ENCODE measurements at places on chromosomes 2 and 18. TPM values are rescaled to one million over a fixed set of nuclear protein-coding genes. Genes with fewer than 3 reads are reported as not detected.
A peak's percentile ranks its signal among the peaks of the same experiment; 100 is the strongest.

DNA sequence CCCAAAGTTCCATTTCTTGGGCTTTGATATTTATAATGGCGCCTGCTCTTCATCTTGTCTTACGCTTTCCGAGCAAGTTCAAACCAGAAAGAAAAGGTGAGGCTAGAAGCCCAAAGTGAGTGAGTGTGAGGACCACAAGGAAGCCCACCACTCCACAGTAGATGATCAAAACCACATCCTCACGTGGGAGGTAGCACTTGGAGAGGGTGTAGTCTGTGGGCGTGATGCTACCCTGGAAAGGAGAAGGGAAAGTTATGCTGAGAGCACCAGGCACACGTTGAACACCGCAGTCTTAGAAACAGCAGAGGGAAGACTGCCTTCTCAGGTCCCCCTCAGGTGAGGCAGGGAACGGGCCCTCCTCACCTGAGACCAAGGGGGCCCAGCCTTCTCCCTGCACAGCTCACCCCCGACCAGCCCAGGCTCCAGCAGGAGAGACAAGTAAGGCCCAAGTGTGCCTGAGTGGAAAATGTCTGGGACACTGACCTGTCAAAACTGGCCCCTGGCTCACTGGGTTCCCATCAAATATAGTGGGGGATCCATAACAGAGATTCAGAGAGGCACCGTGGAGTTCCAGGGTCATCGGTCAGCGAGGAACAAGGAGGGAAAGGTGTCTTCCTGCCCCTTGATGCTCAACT, 23.6 kb downstream of the MPPE1 start:
- H3K4me1 ChIP-seq = peaks cover 6% of the 10 kb centered on the region
- no peak overlapping the region for H3K4me3 ChIP-seq
- no peak for DNase-seq
- peaks cover 29% of the 10 kb centered on the region for H3K36me3 ChIP-seq
- no peak overlapping the region for H3K27ac ChIP-seq

- H3K27ac ChIP-seq = no peak overlapping the region
- DNase-seq = no peak
- H3K27me3 ChIP-seq = no peaks in the 10 kb centered on the region
- H3K4me3 ChIP-seq = no peak overlapping the region
- H3K4me1 ChIP-seq = no peaks in the 10 kb centered on the region
These were observed 214.0 kb downstream of the KLHL29 start for GRCh38 chr2:23599006-23599405.

GRCh38 chr2:122150524-122151280, 395.3 kb downstream of the TSN start:
- no peak for DNase-seq
- H3K27me3 ChIP-seq = no peaks in the 10 kb centered on the region
- no peaks in the 10 kb centered on the region for H3K4me1 ChIP-seq
- no peak overlapping the region for H3K27ac ChIP-seq
- no peaks in the 10 kb centered on the region for H3K36me3 ChIP-seq
- no peak overlapping the region for H3K4me3 ChIP-seq

DNA sequence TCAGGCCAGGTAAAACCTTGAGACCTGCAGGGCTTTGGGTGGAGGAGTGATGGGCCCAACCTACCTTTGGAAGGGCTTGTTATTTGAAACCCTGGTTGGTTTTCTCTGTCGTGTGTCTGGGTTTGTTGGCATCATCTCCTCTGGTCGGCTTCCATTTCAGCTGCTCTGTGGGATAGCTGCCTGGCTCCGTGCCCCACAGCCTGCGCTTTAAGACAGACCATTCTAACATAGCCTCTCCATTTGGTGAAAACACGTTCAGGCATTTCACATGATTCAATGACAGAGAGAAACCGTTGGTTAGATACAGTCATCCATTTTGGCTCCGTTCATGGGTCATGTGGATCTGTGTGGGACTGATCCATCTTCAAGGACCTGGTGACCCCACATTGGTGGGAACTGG, 37.0 kb upstream of the LYPD6B start:
- DNase-seq = no peak
- peaks cover 16% of the 10 kb centered on the region for H3K4me1 ChIP-seq
- no peak overlapping the region for H3K27ac ChIP-seq
- H3K27me3 ChIP-seq = no peaks in the 10 kb centered on the region
- no peak overlapping the region for H3K4me3 ChIP-seq

- no peak for DNase-seq
- H3K27me3 ChIP-seq = peaks cover 2% of the 10 kb centered on the region
- no peak overlapping the region for H3K27ac ChIP-seq
- H3K36me3 ChIP-seq = no peaks in the 10 kb centered on the region
These were observed 97.3 kb upstream of the GCFC2 start for GRCh38 chr2:75807992-75808391.

GRCh38 chr2:42424033-42424432, 63.0 kb upstream of the COX7A2L start:
- H3K27me3 ChIP-seq = peaks cover 14% of the 10 kb centered on the region
- peaks cover 16% of the 10 kb centered on the region for H3K4me1 ChIP-seq
- DNase-seq = peak; percentile 12
- H3K4me3 ChIP-seq = no peak overlapping the region
- no peak overlapping the region for H3K27ac ChIP-seq

DNA sequence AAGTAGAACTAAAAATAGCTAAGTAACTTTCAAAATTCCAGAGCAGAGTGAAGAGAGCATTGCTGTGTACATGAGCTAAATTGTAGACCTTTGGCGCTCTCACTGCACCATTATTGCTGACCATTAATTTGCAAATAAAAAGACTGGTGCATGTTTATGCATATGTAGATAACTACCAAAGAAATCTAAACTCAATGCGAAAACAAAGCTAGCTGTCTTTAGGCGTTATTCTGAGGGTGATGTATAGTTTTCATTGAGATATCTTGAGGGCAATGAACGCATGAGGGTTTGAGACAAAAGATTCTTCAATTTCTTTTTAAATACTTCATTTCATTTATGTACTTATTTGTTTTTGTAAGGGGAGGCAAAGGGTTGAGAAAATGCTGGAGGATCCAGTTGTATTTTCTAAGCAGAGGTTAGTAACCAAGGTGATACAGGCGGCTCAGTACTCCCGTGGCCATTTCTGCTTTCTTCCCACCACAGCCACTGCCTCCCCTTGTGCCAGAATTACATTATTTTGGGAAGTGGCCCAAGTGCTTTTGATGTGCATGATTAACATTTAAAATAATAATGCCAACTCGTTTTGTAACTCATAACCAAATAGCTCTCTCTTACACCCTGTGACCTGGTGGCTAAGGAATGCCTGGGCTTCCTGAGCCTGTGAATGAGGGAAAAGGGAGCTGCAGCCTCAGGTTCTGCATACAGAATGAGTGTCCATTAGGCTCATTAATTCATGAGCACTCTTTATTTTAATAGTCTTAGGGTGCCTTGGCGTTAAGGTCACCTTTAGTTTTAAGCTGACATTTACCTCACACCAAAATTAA, 797.8 kb upstream of the GYPC start:
- H3K36me3 ChIP-seq = no peaks in the 10 kb centered on the region
- no peaks in the 10 kb centered on the region for H3K4me1 ChIP-seq
- H3K27ac ChIP-seq = no peak overlapping the region
- no peak for DNase-seq
- no peak overlapping the region for H3K4me3 ChIP-seq

- H3K36me3 ChIP-seq = no peaks in the 10 kb centered on the region
- peaks cover 7% of the 10 kb centered on the region for H3K4me1 ChIP-seq
- DNase-seq = peak; percentile 81
- peaks cover 45% of the 10 kb centered on the region for H3K27me3 ChIP-seq
- H3K27ac ChIP-seq = no peak overlapping the region
These were observed 23.3 kb upstream of the MC5R start for GRCh38 chr18:13800505-13801259.

- H3K36me3 ChIP-seq = no peaks in the 10 kb centered on the region
- H3K4me3 ChIP-seq = no peak overlapping the region
- H3K27me3 ChIP-seq = peaks cover 2% of the 10 kb centered on the region
- no peak overlapping the region for H3K27ac ChIP-seq
These were observed 50.6 kb upstream of the FN1 start for GRCh38 chr2:215486291-215487001.

DNA sequence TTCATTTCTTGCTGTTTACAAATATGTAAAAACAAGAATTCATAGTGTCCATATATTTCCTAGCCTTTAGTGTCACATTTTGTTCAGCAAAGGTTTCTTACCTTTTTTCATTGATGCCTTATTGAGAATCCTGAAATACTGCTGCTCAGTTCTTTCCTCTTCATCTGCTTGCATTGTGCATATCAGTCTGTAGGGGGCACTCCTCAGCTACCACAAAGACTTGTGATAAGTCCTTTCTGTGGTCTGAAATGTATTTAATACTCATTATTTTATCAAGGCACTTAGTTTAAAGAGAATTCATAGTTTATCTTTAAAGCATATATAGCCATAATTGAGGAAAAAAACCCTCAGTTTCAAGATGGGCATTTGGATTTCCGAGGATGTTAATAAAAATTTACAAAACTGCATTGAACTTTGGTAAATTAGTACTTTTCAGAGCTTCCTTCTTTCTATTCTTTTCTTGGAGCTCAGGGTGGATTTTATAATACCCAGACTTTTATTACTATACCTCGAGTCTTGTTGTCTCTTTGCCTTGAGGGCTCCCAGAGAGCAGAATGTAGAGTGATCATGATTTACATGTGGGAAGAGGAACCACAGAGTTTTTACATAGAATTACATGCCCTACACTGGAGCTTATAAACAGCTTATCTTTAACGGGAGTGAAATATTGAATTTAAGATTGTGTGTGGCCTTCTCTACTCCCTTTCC, 570.1 kb downstream of the PLCL1 start:
- DNase-seq = peak; percentile 64
- no peak overlapping the region for H3K27ac ChIP-seq
- H3K36me3 ChIP-seq = no peaks in the 10 kb centered on the region
- peaks cover 10% of the 10 kb centered on the region for H3K4me1 ChIP-seq
- peaks cover 24% of the 10 kb centered on the region for H3K27me3 ChIP-seq

GDF7 gene
- total RNA-seq = 0.26 TPM

- H3K27me3 ChIP-seq = no peaks in the 10 kb centered on the region
- no peaks in the 10 kb centered on the region for H3K4me1 ChIP-seq
- H3K27ac ChIP-seq = no peak overlapping the region
- no peaks in the 10 kb centered on the region for H3K36me3 ChIP-seq
These were observed 255.3 kb downstream of the SH3BP4 start for GRCh38 chr2:235206980-235207579.

DNA sequence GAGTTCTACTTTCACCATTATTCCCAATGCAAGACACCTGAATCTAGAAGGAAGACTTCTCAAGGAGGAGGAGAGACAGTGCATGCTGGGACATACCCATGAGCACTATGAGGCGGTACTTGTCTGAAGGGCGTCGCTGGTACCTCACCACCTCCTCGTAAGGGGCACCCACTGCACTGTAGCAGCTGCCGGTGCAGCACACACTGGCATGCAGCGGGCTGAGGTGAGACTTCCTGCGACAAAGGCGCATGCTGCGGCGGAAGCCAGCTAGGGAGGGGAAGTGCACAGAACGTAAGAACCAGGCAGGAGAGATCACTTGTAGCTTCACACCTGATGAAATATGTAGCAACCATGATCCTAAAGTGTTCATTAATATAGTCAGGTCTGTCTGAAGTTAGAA, 12.8 kb upstream of the TMEM237 start:
- H3K4me3 ChIP-seq = no peak overlapping the region
- H3K4me1 ChIP-seq = peaks cover 4% of the 10 kb centered on the region
- no peak for DNase-seq

TDRD15 gene
- total RNA-seq = not detected

DNA sequence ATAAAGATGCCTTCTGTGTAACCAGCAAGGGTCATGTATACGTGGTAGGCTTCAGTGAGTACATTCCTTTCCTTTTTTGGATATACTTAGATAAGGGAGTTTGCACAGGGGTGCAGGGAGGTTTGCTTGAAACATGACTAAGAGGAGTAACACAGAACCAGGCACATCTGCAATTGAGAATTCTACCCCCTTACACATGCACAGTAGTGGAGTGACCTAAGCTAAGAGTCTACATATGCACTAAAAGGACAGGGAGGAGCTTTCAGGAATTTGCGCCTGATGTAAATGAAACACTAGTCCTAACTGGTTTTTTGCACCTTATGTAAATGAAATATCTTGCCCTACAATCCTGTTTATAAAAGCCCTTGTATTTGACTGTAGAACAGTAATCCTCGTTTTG, 194.8 kb upstream of the NABP1 start:
- no peak for DNase-seq
- H3K4me1 ChIP-seq = no peaks in the 10 kb centered on the region
- H3K27me3 ChIP-seq = peaks cover 9% of the 10 kb centered on the region
- no peak overlapping the region for H3K4me3 ChIP-seq
- no peak overlapping the region for H3K27ac ChIP-seq

DNA sequence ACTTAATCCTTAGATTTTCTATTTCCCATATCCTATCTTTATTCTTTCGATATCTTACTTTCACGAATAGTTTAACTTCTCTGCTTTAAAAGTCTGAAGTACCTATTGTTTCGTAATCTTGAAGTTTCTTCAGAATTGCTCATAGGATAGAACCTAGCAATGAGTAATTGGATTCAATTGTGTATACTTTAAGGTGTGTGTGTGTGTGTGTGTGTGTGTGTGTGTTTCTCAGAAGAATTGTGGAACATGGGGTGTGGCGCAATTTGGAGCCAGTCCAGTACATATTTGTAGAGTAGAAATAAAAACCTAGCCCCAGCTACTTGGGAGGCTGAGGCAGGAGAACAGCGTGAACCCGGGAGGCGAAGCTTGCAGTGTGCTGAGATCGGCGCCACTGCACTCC, 897.6 kb downstream of the BCL11A start:
- H3K27me3 ChIP-seq = no peaks in the 10 kb centered on the region
- H3K36me3 ChIP-seq = no peaks in the 10 kb centered on the region
- no peaks in the 10 kb centered on the region for H3K4me1 ChIP-seq
- DNase-seq = no peak
- H3K4me3 ChIP-seq = no peak overlapping the region

KCNS3 gene
- total RNA-seq = not detected

All from activated CD4-positive, alpha-beta T cell treated with anti-CD3 and anti-CD28 coated beads, Interleukin-2, amount 10 ng/mL, durations not matched to agents 24 days and 14 days (primary cell).